Suppressor macrophage treated with lipopolysaccharide for 4 hours (primary cell): ENCODE measurements at places on chromosomes 6 and 20.

GRCh38 chr6:71224011-71224410, 64.6 kb upstream of the OGFRL1 start:
- no peak for DNase-seq

GRCh38 chr6:90382760-90383159, 86.1 kb upstream of the BACH2 start:
- no peak for DNase-seq

DNA sequence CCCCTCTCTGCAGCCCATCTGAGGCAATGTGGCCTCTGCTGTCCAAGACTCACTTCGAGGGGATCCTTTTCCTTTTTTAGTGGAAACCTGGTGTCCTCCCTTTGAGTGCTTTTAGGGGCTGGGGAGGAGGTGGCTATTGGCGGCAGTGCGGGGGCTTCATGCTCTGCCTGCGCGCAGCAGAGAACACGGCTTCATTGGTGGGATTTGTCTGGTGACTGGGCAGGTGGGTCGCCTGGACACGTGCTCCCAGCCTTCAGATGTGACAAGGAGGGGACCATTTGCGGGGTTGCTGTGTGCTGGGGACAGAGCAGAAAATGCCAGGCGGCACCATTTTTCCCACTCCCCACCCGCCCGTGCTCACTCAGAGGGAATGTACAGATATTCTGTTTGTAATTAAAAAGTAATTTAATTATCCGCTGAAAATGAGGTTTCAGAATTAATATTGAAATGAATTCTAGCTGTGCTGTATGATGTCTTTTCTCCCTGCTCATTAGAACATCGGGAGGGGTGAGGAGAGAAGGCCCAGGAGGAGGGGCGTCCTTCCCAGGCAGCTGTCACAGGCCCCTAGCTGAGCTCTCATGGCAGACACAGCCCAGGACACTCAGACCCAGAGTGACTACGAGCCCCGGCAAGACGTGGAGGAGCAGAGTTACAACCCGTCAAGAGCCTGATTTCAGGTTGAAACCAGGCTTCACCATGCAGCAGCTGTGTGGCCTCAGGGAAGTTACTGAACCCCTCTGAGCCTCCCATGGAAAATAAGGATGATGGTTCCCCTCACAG, 417.2 kb upstream of the SULF2 start:
- no peak for DNase-seq

DNA sequence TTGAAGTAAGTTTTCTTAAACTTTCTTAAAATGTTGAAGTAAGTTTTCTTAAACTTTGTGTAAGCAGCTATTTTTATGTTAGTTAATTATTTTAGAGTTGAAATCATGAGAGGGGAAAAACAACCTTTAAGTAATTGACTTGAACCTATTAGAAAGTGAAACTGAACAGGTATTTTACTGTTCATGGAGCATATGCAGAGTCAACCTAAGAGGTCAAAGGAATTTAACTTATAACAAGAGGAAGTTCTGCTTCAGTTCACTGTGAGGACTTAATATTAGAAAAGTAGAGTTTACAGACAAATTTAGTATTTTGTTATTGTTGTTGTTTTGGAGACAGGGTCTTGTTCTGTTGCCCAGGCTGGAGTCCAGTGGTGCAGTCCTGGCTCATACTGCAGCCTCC, 38.0 kb downstream of the CDYL start:
- DNase-seq, result no peak

- no peak for DNase-seq
Observed at GRCh38 chr6:83852528-83853177, 507 bp upstream of the RIPPLY2 start.

- no peak for DNase-seq
Observed at GRCh38 chr6:75751443-75751842, 2.4 kb downstream of the MYO6 start.
